Occipital lobe (tissue), 3 donors: ENCODE measurements at places on chromosomes 11 and 22. TPM values are rescaled to one million over a fixed set of nuclear protein-coding genes. Genes with fewer than 3 reads are reported as not detected.

The RAB3IL1 gene
- 2.3 TPM for total RNA-seq

The APOL5 gene
- total RNA-seq, result not detected

The GGT1 gene
- 2.2 TPM for total RNA-seq

The ME3 gene
- total RNA-seq, result 99.0 TPM

The MIAT gene
- 221 TPM for total RNA-seq

The RIMBP3C gene
- total RNA-seq, result 1.6 TPM

The SPON1 gene
- total RNA-seq, result 31.5 TPM

The SVIP gene
- total RNA-seq, result 5.0 TPM

The IL10RA gene
- total RNA-seq, result 6.7 TPM

The NAALAD2 gene
- 5.3 TPM for total RNA-seq

The CST6 gene
- not detected for total RNA-seq

The OR2AT4 gene
- total RNA-seq, result not detected

The C11orf91 gene
- not detected for total RNA-seq

The PATE2 gene
- total RNA-seq, result 1.6 TPM

The MPPED2 gene
- 70.5 TPM for total RNA-seq

The MLC1 gene
- 32.6 TPM for total RNA-seq

The APOBEC3C gene
- total RNA-seq, result 0.31 TPM

The C22orf23 gene
- 0.31 TPM for total RNA-seq

The TEAD1 gene
- 25.7 TPM for total RNA-seq

The PNPLA3 gene
- total RNA-seq, result 12.8 TPM

The DDB1 gene
- 210 TPM for total RNA-seq

The MAJIN gene
- not detected for total RNA-seq

The TRPM5 gene
- not detected for total RNA-seq

The MMP10 gene
- not detected for total RNA-seq

The C11orf24 gene
- total RNA-seq, result 10.6 TPM

The OR5AL1 gene
- total RNA-seq, result not detected

The OR51E2 gene
- total RNA-seq, result not detected

The CASP5 gene
- total RNA-seq, result 0.47 TPM

The PATE3 gene
- not detected for total RNA-seq

The SYCE3 gene
- not detected for total RNA-seq

The ST14 gene
- total RNA-seq, result not detected

The BRSK2 gene
- total RNA-seq, result 32.8 TPM

The C1QTNF4 gene
- total RNA-seq, result 16.7 TPM

The CEP126 gene
- 9.4 TPM for total RNA-seq

The NF2 gene
- total RNA-seq, result 41.6 TPM

The MYRF gene
- total RNA-seq, result 0.94 TPM

The KCTD14 gene
- total RNA-seq, result 0.78 TPM

The MPEG1 gene
- 2.8 TPM for total RNA-seq

The C11orf97 gene
- not detected for total RNA-seq

The C22orf15 gene
- total RNA-seq, result not detected

The MS4A4E gene
- not detected for total RNA-seq

The TP53AIP1 gene
- total RNA-seq, result 0.47 TPM

The OR4C11 gene
- not detected for total RNA-seq
